Karpas-422 (cell line): ENCODE measurements at places on chromosomes 11 and 22. TPM values are rescaled to one million over a fixed set of nuclear protein-coding genes. Genes with fewer than 3 reads are reported as not detected.

Gene CPT1B
- 50.3 and 80.0 TPM in 2 replicates for total RNA-seq

Gene MRGPRE
- not detected in 2 replicates for total RNA-seq

Gene ADAMTS15
- not detected in 2 replicates for total RNA-seq

Gene ZNF215
- total RNA-seq, result 12.3 and 26.9 TPM in 2 replicates

Gene RPLP2
- 774 and 1,042 TPM in 2 replicates for total RNA-seq

Gene NPTXR
- not detected in 2 replicates for total RNA-seq

Gene GTSE1
- 15.3 TPM in 2 replicates for total RNA-seq

Gene SERPING1
- total RNA-seq, result not detected in 2 replicates
